Activated CD4-positive, alpha-beta T cell treated with anti-CD3 and anti-CD28 coated beads, Interleukin-2, amount 10 ng/mL, durations not matched to agents 24 days and 14 days (primary cell): ENCODE measurements at places on chromosomes 1 and 21.

DNA sequence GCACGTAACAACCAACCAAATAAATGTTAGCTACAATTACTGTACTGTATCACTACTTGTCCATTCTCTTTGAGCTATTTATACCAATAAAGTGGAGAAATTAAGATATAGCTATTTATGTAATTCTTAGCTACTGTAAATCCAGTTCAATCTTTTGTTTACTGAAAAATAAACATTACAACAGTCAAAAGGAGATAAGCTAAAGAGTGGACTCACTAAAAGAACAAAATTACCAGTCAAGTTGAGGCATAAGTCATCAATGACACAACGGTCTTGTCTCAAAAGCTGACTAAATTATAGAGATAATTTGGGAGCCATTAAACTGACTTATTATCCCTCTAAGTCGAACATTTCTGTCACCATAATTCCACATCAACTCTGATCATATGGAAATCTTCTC, 22.5 kb downstream of the TGFBR3 start:
- DNase-seq, result no peak

GRCh38 chr1:44481701-44482100, 76.6 kb downstream of the RNF220 start:
- no peak for DNase-seq

GRCh38 chr1:87093286-87093685, 178.9 kb downstream of the HS2ST1 start:
- no peak for DNase-seq

DNA sequence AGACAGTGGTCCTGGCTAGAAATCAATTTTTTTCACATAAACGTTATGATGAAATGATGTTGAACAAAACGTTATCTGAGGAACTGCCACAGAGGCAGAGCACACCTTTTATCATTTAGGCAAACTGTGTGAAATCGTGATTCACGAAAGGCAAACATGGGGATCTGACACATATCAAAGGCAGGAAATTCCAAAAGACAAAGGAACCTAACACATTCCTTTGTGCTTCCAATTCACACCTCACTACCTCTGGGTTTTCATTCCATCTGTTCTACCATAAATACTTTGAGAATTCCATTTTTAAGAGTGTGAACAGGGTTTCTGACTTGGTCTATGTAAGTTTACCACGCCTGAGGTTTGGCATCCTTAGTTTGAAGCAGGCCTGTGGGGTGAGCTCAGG, 119.5 kb upstream of the KRTAP19-8 start:
- DNase-seq, result no peak

DNA sequence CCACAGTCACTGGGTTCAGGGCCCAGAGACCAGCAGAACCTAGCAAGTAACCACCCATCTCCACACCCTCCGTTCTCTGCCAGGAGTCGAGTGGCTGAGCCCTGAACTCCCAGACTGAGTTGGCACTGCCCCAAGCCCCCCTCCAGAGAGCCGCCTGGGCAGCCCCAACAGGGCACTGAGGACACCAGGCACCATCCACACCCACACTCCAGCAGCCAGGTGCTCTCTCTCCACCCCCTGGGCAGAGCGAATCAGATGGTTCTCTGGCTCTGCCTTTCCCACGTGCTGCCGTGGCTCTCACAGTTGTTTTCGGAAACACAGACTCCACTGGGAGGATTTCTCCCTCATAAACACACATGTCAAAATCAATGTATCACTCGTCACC, 13.6 kb downstream of the WDR4 start:
- DNase-seq, result no peak

GRCh38 chr1:184752656-184753055, 2.0 kb downstream of the EDEM3 start:
- no peak for DNase-seq

- no peak for DNase-seq
These were observed 135.3 kb upstream of the PRMT6 start for GRCh38 chr1:106921186-106921585.
